ENCODE measurements at places on chromosomes 4 and X.

DNA sequence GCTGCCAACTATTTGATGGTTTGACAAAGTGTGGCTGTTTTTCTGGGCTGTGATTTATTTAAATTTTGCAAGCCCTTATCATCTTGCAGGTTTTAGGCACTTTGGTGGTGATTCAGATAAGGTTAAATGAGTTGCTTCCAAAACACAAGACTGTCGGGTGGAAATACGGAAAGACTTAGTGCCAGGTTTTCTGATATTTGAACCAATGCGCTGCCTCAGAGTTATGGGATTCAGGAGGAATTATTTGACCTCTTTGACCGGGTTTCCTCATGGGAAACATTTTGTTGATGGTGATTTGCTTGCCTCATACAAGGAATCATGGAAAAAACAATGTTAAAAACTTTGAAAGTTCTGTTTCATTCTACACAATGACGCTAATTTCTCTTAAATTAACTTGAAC, 136.1 kb upstream of the MAP9 start:
- peak; percentile 44 for DNase-seq

DNA sequence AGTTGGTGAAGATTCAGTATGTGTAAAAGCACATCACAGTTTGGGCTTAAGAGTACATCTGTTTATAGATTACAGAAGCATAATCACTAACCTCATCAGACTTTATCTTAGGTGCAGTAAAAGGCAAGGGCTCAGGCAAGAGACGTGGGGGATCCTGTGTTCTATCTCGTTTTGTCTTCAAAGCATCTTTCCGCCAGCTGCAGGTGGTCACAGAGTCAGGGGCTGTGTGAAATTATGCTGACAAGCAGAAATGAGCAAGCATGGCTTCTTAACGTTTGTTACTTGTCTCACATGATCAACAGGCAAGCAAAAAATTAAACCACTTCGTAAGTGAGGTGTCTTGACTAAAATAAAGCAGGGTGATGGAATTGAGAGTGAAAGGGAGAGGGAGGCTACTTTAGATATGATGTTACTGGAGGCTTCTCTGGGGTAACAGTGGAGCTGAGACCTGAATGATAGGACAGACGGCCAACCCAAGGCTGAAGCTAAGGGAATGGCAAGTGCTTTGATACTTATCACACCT, 1.4 kb upstream of the TEC start:
- no peak for DNase-seq

- no peak for DNase-seq
Measured at GRCh38 chr4:64940698-64941097, 531.4 kb upstream of the TECRL start.

DNA sequence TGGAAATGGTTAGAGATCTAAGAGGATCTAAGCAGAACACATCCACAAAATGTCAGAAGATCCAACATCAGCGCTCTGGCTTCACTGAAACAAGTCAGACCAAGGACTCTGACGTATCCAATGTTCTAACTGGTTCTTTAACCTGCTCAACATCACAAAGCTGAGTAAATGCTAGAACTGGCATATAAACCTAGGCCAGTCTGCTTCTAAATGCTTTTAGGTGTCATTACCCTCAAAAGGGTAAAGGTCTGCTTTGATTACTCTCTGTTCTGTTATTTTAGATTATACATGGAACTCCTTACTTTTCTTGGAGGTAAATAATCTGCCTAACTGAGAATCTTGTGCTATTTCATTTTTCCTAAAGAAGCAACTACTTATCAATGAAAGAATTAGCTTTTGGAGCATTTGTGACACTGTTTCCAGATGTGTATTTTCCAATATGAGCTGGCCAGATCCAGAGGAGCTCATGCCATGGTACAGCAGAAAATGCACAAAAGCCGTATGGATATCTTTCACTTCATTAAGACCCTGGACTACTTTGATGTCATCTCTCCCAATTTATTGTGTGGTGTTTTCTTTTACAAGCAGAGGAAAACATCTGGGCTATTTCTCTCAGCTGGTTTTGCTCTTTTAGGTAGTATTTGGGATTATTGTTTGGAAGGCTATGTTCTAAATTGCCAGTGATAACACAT, 123.5 kb downstream of the RASGEF1B start:
- no peak for DNase-seq

All from renal pelvis (tissue), 12 donors.